Bronchus fibroblast of lung (primary cell): ENCODE measurements at places on chromosomes 3 and 15. TPM values are rescaled to one million over a fixed set of nuclear protein-coding genes. Genes with fewer than 3 reads are reported as not detected.

Gene ZNF639
- total RNA-seq = 34.6 and 35.1 TPM in 2 replicates

Gene FRMD4B
- 0.67 and 0.89 TPM in 2 replicates for total RNA-seq

Gene TBC1D5
- 33.3 and 35.8 TPM in 2 replicates for total RNA-seq

Gene VIPR1
- total RNA-seq = under 0.01 and 0.17 TPM in 2 replicates

Gene RNU6-1
- not detected in 2 replicates for total RNA-seq

Gene KNG1
- not detected in 2 replicates for total RNA-seq

Gene SCG5
- 15.8 and 16.3 TPM in 2 replicates for total RNA-seq

Gene CALML4
- total RNA-seq = 2.7 and 4.4 TPM in 2 replicates

Gene TRANK1
- total RNA-seq = 3.4 and 3.9 TPM in 2 replicates

Gene FAM3D
- total RNA-seq = not detected in 2 replicates

Gene SELENOT
- 73.9 and 81.2 TPM in 2 replicates for total RNA-seq

Gene CP
- total RNA-seq = under 0.01 and 0.17 TPM in 2 replicates

Gene EIF4G1
- 375 and 377 TPM in 2 replicates for total RNA-seq

Gene P2RY13
- total RNA-seq = not detected in 2 replicates

Gene CYP11A1
- total RNA-seq = 0.30 and 0.84 TPM in 2 replicates

Gene DUOXA2
- not detected in 2 replicates for total RNA-seq

Gene TUBGCP4
- total RNA-seq = 13.3 and 15.0 TPM in 2 replicates

Gene ZBBX
- not detected in 2 replicates for total RNA-seq

Gene C2CD4A
- total RNA-seq = not detected in 2 replicates

Gene GOLGA8K
- not detected in 2 replicates for total RNA-seq

Gene EHHADH
- 6.2 and 7.9 TPM in 2 replicates for total RNA-seq

Gene MKRN2OS
- total RNA-seq = not detected in 2 replicates

Gene EXD1
- total RNA-seq = not detected in 2 replicates
